ENCODE measurements at places on chromosomes 13 and 19. TPM values are rescaled to one million over a fixed set of nuclear protein-coding genes. Genes with fewer than 3 reads are reported as not detected.

The PNMA8B gene
- total RNA-seq, result not detected

The PRR20D gene
- total RNA-seq, result not detected

The ATP12A gene
- total RNA-seq, result not detected

The URAD gene
- not detected for total RNA-seq

The PRSS57 gene
- total RNA-seq, result 0.09 TPM

The CYP4F8 gene
- not detected for total RNA-seq

The NAXD gene
- total RNA-seq, result 17.7 TPM

The CPB2 gene
- total RNA-seq, result not detected

The FGF22 gene
- 0.43 TPM for total RNA-seq

The RFPL4A gene
- total RNA-seq, result 0.33 TPM

The ERICH6B gene
- not detected for total RNA-seq

The LGALS7B gene
- not detected for total RNA-seq

The CYP2A7 gene
- not detected for total RNA-seq

The DPF1 gene
- 4.9 TPM for total RNA-seq

The EPS8L1 gene
- 4.9 TPM for total RNA-seq

The KIR3DL1 gene
- not detected for total RNA-seq

The TUBB4A gene
- 6.6 TPM for total RNA-seq

The PCDH9 gene
- total RNA-seq, result 7.8 TPM

The NLRP7 gene
- total RNA-seq, result not detected

The BEST2 gene
- not detected for total RNA-seq

The SCN1B gene
- 17.4 TPM for total RNA-seq

The ZNF528 gene
- not detected for total RNA-seq

The ZNF99 gene
- not detected for total RNA-seq

The RAP2A gene
- total RNA-seq, result 4.6 TPM

The MEGF8 gene
- 27.3 TPM for total RNA-seq

The FARP1 gene
- 9.5 TPM for total RNA-seq

The CARM1 gene
- total RNA-seq, result 44.5 TPM

The SLC27A1 gene
- total RNA-seq, result 3.1 TPM

The SHISA7 gene
- not detected for total RNA-seq

The NLRP8 gene
- total RNA-seq, result not detected

The ZNF546 gene
- total RNA-seq, result 2.0 TPM

The ETHE1 gene
- total RNA-seq, result 51.5 TPM

The RDH8 gene
- 0.26 TPM for total RNA-seq

The GIPC1 gene
- total RNA-seq, result 84.7 TPM

The FUT2 gene
- not detected for total RNA-seq

The C2CD4C gene
- 0.39 TPM for total RNA-seq

The PTH2 gene
- total RNA-seq, result not detected

The CERS1 gene
- total RNA-seq, result 6.3 TPM

The ZNF836 gene
- total RNA-seq, result 0.74 TPM

The NFILZ gene
- not detected for total RNA-seq

The DNAAF3 gene
- 6.4 TPM for total RNA-seq

The SIGLEC10 gene
- total RNA-seq, result not detected

The APOC4 gene
- not detected for total RNA-seq

The CELF5 gene
- 0.75 TPM for total RNA-seq

The EEF1AKMT1 gene
- total RNA-seq, result 4.2 TPM

The SYNE4 gene
- 0.31 TPM for total RNA-seq

The PTPRH gene
- 7.4 TPM for total RNA-seq

The NUP58 gene
- 23.5 TPM for total RNA-seq

The SULT2A1 gene
- total RNA-seq, result not detected

The ARHGAP35 gene
- total RNA-seq, result 32.7 TPM

The UTP14C gene
- 6.7 TPM for total RNA-seq
